Hair follicular keratinocyte (primary cell): ENCODE measurements at places on chromosomes 13 and 19. TPM values are rescaled to one million over a fixed set of nuclear protein-coding genes. Genes with fewer than 3 reads are reported as not detected.

Gene PRDX2
- 260 and 355 TPM in 2 replicates for total RNA-seq

Gene UBL5
- total RNA-seq, result 614 and 735 TPM in 2 replicates

Gene ERICH6B
- not detected in 2 replicates for total RNA-seq

Gene PNPLA6
- 73.2 and 75.9 TPM in 2 replicates for total RNA-seq

Gene ZNF665
- total RNA-seq, result 2.1 and 2.9 TPM in 2 replicates

Gene KRTDAP
- total RNA-seq, result 1.4 and 4.2 TPM in 2 replicates

Gene ZFP36
- total RNA-seq, result 37.7 and 60.0 TPM in 2 replicates

Gene GAPDHS
- total RNA-seq, result not detected in 2 replicates

Gene KCNN4
- total RNA-seq, result 9.2 and 19.3 TPM in 2 replicates

Gene DHRS12
- total RNA-seq, result 6.8 and 8.9 TPM in 2 replicates

Gene PDX1
- total RNA-seq, result not detected in 2 replicates

Gene ALDH16A1
- total RNA-seq, result 19.4 and 29.5 TPM in 2 replicates

Gene PABPC3
- 0.04 TPM in 1 of 2 replicates, not detected in the other for total RNA-seq

Gene BSPH1
- total RNA-seq, result not detected in 2 replicates

Gene PLIN4
- total RNA-seq, result 1.1 and 2.1 TPM in 2 replicates

Gene RFPL4AL1
- not detected in 2 replicates for total RNA-seq

Gene SYCN
- total RNA-seq, result not detected in 2 replicates

Gene ABCA7
- total RNA-seq, result 14.0 and 24.3 TPM in 2 replicates

Gene EFNA2
- total RNA-seq, result not detected in 2 replicates

Gene NDUFA13
- total RNA-seq, result 125 and 206 TPM in 2 replicates

Gene B3GNT8
- total RNA-seq, result 6.3 and 9.4 TPM in 2 replicates

Gene ERFL
- total RNA-seq, result not detected in 2 replicates

Gene KLK13
- 0.94 TPM in 1 of 2 replicates, not detected in the other for total RNA-seq

Gene FXYD3
- 194 and 479 TPM in 2 replicates for total RNA-seq

Gene ZSCAN4
- total RNA-seq, result not detected in 2 replicates

Gene STAP2
- 52.9 and 103 TPM in 2 replicates for total RNA-seq

Gene GRIK5
- 0.04 and 0.16 TPM in 2 replicates for total RNA-seq

Gene PCSK4
- total RNA-seq, result 1.0 and 1.1 TPM in 2 replicates

Gene PIN1
- 98.3 and 102 TPM in 2 replicates for total RNA-seq

Gene SYNGR4
- total RNA-seq, result not detected in 2 replicates

Gene DACH1
- not detected in 2 replicates for total RNA-seq

Gene DPRX
- total RNA-seq, result not detected in 2 replicates

Gene GSX1
- not detected in 2 replicates for total RNA-seq

Gene CD70
- total RNA-seq, result 0.16 and 0.46 TPM in 2 replicates

Gene ANKRD24
- 0.16 and 0.57 TPM in 2 replicates for total RNA-seq

Gene FCGBP
- under 0.01 TPM in 1 of 2 replicates, not detected in the other for total RNA-seq

Gene GZMM
- total RNA-seq, result not detected in 2 replicates
